Fibroblast of villous mesenchyme (primary cell): ENCODE measurements at places on chromosomes 12 and 14. TPM values are rescaled to one million over a fixed set of nuclear protein-coding genes. Genes with fewer than 3 reads are reported as not detected.

Gene TRHDE
- total RNA-seq, result 20.9 and 33.7 TPM in 2 replicates

Gene KLRB1
- total RNA-seq, result not detected in 2 replicates

Gene KRT2
- total RNA-seq, result not detected in 2 replicates

Gene CHGA
- total RNA-seq, result not detected in 2 replicates
